AG09319 (cell line): ENCODE measurements at places on chromosomes 7 and 10.

- no peak for DNase-seq
Observed at GRCh38 chr10:50613150-50613549, 10.6 kb downstream of the SGMS1 start.

GRCh38 chr7:30102281-30102680, 32.5 kb upstream of the MTURN start:
- DNase-seq: no peak

- DNase-seq: no peak
Observed at GRCh38 chr7:21767300-21767900, 178.3 kb downstream of the CDCA7L start.

- DNase-seq: no peak
Observed at GRCh38 chr10:33335551-33335800, 1.0 kb upstream of the NRP1 start.

DNA sequence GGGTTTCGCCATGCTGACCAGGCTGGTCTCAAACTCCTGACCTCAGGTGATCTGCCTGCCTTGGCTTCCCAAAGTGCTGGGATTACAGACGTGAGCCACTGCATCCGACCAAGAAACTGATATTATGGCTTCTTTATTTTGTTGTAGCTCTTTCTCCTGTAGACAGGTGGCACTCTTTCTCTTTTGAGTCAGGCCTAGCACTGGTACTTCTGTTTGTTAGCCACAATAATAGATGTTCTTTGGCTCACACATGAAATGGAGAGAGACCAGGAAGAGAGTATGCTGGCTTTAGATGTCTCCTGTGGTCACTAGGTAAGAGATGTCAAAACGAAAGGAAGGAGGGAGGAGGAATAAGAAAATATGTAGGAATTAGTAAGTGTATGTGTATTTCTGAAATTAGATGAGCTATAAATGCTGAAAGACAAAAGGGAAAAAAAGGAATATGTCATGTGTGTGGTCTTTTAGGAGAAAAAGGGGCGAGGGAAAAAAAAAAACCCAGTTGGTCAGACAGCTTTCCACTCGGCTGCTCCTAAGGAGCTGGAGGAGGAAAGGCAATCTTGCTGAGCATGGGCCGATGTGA, 78.7 kb downstream of the CLEC2L start:
- DNase-seq: no peak

DNA sequence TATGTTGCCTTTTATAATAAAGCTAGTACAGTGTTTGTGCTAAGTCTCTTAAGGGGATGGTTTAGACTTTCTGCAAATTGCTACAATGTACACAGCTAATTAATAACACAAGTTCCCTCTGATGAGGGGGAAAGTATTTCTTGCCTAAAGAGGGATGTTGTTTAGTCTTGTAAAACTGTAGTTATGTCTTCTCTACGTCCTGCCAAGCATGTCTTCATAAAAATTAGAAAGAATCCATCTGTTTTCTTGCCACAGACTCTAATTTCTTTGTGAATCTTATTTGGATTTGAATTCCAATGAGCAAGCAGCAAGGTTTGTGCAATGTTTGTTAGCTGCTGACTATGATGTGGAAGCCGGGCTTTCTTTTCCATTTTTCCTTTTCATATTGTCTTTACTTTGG, 28.2 kb downstream of the ADARB2 start:
- DNase-seq: no peak

DNA sequence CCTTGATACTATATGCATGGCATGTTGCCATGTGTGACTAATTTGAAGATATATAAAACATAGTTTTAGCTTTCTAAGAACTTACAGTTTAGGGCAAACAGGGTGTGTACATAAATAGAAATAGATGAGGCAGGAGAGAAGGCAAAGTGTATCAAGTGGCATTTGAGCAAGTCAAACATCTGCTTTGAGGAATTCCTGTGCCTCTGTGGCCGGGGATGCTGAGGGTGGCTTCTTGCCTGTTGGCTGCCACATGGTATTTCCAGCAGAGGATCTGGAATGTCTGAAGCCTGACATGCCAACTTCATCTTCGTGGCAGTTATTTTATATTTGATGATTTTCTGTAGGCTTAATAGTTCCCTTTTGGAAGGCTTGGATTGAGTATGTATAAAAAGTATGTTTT, 6.0 kb downstream of the SSBP1 start:
- no peak for DNase-seq

DNA sequence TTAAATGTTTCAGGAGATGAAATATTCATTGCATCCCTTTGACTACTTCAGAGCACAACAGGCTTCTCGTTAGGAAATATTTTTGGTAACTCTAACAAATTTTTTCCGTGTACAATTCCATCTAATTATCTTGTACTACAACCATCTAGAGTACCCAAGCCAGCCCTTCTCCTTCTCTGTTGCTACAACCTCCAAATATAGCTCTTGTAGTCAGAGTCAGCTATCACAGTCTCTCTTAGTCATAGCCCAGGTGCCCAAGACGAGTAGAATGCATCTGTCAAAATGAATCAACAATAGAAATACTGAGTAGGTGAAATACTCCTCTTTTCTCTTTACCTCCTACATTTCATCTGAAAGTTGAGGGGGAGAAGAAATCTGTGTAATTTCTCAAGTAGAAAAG, 74.0 kb downstream of the INHBA start:
- DNase-seq: no peak

DNA sequence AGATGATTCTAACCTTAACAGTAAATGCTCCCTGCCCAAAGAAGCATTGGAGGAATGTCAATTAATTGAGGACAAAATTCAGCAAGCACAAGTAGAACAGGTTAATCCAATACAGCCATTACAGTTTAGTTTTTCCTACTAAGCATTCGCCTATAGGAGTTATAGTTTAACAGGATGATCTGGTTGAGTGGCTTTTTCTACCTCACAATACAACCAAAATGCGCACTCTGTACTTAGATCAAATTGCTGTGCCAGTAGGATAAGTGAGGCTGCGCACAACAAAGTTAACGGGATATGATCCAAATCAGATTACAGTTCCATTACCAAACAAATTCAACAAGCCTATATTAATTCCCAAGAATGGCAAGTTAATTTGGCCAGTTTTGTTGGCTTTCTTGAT, 117.1 kb upstream of the TRIM24 start:
- no peak for DNase-seq
